AG09309 (cell line): ENCODE measurements at places on chromosomes 4 and X.

DNA sequence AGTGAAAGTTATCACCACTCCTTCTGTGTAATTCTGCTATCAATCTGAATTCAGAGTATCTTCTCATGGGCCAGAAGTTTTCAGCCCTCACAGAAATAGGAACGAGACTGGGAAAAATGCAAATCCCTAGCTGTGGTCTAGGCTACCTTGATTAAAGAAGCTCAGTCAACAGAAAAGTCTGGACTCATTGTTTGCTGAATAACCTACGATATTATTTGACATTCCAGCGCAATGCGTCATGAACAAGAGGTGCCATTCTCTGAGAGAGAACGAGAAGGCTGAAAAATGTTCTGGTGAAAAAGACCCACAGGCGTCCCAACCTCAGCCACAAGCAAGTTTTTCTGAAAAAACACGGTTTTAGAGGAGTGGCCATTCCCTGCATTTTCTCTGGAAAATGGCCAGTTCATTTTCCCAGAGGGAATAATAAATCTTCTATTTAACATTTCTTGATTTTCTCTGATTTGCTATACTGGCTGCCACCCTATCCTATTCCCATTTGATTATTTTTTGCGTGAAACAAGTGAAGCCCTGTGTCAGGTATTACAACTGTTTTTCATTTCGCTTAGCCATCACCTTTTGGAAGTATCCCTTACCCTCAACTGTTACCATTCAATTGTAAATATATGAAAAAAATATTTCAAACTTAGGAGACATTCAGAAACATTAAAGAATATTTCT is 1117.6 kb upstream of the PRKX start:
- no peak for DNase-seq

DNA sequence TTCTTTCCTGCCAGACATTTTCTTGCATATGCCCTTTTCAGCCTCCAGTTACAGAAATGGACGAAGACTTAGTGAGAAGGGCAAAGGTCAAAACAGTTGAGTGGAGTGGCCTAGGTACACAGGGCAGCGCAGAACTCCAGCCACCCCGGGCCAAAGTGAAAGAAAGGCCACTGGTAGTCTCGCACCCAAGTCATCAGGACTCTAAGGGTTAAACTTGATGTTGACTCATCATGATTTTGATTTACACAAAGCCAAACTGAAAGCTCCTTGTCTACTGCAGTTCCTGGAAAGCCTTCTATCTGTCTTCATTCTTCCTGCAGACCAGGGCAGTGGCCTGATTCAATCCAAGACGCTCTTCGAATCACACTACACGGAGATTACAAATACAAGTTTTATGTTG is 2.6 kb upstream of the IL13RA1 start:
- no peak for DNase-seq

DNA sequence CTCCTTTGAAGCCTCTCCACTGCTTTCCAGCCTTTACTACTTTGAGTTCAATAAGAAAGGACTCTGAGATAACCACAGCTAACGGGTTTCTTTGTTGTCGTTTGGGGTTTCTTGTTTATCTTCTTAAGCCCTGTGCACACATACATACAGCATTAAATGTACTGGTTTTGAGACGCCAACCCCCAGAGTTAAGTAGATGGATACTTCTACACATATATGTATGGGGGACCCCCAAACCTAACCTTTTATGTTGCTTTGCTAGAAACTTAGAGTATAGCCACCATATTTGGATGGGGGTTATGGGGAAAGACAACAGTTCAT is 697 bp downstream of the CEP135 start:
- DNase-seq, result no peak

DNA sequence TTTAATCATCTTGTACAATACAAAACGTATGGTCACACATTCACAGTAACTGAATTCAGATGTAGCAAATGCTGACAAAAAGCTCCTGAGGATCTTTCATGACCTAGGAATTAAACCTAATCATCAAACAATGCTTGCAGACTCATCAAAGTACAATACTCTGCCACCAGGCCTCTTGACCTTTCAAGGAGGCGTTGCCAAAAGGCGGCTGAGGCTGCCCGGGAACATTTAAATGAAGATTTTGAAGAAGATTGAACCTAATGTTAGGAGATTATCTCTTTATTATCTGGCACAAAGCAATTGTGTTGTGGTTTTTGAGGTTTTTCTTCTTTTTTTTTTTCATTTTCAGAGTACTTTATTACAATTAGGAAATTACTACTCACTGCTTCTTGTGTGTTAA is 340.5 kb downstream of the GALNTL6 start:
- DNase-seq, result no peak

DNA sequence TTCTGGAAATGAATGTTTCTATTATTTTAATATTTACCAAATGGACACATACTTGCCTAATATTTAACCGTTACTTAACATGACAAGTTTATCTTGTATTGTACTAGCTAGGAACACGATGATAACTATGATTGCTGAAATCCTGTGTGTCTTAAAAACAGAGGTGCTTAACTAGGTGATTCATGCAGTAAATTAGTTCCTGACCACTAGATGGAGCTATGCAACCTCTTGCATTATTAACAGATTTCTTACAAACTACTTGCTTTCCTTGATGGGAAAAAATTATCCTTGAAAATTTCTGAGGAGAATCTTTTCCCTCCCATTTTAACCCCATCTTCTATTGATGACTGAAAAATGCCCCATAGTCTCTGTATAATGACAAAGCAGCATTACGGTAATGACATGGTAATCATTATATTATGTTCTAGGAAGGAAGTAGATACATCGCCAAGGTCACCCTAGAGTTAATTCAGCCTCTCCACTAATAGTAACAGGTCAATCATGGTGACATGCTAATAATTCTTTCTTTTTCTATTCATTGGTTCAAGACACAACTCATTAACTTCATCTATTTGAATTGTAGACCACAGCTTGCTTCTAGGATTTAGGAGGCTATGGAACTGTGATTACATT is 844.2 kb downstream of the RAPGEF2 start:
- peak; percentile 32 for DNase-seq

DNA sequence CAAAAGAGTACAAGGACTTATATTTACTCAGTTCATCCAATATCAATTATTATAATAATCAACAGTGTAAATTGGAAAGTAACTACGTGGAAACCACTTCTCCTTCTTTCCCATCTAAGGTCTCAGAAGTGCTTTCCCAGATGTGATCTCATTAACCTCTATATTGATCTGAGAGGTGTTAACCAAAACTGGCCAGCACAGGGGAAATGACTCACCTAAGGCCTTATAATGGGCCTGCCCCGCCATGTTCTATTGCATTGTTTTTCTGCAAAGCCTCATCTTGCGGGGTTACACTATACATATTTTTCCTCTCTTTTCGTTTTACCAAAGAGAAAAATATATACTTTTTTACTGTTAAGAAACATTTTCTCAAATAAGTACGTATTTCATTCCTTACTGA is 20.5 kb downstream of the RAB40A start:
- no peak for DNase-seq

- DNase-seq, result no peak
Measured at GRCh38 chr4:123675567-123675966, 279.0 kb downstream of the SPRY1 start.

GRCh38 chrX:134004084-134004483 is 18.7 kb upstream of the GPC3 start:
- no peak for DNase-seq

- DNase-seq, result no peak
Measured at GRCh38 chrX:153190381-153190780, 11.3 kb downstream of the MAGEA1 start.

DNA sequence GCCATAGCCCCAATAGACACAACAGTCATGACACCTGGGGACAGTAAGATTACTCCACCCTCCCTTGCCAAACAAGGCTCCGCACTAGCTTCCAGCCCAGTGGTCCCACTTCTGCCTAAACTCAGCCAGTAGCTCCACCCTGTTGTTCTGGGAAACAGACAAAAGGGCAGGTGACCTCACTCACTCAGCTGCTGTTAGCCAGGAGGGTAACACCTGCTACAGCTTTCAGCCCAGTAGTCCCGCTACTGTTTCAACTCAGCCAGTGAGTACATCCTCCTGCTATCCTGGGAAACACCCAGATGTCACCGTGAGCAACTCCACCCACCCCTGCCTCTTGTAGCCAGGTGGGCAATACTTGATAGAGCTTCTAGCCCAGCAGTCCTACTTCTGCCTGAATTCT is 162.7 kb upstream of the CPXCR1 start:
- no peak for DNase-seq

DNA sequence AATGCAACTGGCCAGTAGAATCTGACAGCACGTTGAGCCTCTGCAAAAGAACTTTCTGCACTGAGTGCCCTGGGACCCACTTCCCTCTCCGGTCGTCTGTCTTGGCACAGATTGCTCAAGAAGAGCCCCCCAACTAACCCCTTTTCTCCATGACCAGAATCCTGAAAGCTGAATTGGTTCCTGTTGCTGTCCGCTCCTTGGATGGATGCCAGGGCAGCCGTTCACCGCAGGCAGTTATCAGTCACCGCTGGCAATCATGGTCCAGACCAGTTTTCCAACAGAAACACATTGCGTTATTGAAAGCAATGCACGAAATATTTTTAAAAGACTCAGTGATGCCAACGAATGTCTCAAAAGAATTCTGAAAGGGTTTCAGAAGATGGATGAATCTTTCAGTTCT is 733.7 kb upstream of the FRG1 start:
- DNase-seq, result no peak
